ENCODE measurements at places on chromosomes 4 and X.

DNA sequence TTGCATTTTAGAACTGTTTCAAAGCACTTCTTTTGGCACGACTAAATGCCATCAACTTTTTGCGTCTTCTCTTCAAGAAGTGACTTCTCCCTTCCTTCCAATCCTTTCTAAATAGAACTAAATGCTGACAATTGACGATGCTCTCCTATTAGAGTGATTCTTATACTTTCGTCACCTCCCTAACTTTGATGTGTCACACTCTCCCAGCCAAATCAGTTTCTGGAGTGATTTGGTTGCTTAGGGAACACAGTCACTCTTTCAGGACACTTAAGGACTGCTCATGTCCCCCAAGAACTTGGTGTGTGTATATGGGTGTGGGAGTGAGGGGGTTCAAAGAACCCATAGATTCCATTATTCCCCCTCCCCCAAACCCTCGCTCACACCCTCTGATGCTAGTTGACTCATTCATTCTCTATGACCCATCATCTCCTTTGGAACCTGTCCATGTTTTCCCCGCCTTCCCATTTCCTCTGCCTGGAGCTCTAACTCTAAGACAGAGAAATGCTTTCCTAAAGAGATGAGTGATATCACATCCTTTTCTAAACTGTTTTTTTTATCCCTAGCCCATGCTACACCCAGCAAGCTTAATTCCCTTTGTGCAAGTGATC lies 26.8 kb upstream of the AREG start:
- no peak for DNase-seq

- no peak for DNase-seq
These were observed 78.6 kb downstream of the CLCN5 start for GRCh38 chrX:50000937-50001542.

- DNase-seq: no peak
These were observed 267.0 kb upstream of the KLF3 start for GRCh38 chr4:38396845-38397547.

DNA sequence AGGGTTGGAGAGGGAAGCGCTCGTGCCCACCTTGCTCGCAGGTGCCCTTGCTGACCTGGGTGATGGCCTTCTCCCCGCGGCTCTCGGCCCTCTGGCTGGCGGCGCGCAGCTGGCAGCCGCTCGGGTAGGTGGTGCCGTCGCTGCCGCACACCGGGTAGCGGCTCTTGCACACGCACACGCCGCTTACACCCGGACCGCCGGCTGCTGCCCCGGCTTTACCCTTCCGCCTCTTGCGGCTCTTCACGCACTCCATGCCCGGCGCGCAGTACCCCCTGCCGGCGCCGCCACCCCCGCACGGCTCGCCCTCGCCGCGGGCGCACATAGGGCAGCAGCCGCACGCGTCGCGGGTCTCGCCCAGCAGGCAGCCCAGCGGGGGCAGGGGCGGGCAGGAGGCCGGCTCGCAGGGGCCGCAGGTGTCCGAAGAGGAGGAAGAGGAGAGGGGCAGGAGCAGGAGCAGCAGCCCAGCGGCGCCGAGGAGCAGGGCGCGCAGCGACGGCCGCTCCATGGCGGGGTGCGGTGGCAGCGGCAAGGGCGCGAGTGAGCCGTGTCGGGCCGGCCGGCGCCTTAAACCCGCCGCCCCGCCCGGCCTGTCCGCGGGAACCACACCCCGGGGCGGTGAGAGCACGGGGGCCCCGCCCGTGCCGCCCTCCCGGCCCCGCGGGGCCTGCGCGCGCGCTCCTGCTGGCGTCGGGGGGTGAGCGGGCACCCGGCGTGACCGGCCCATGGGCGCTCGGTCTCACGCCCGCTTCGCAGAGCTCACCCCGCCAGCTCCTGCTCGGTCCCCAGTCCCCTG lies at the start of gene IGFBP7:
TSS of gene IGFBP7 (minus strand) at position 539 of the 793 bp plus-strand sequence. CDS start at position 505, 34 bp downstream.
- no peak for DNase-seq

GRCh38 chr4:174358410-174358809 lies 74.7 kb downstream of the CEP44 start:
- no peak for DNase-seq

DNA sequence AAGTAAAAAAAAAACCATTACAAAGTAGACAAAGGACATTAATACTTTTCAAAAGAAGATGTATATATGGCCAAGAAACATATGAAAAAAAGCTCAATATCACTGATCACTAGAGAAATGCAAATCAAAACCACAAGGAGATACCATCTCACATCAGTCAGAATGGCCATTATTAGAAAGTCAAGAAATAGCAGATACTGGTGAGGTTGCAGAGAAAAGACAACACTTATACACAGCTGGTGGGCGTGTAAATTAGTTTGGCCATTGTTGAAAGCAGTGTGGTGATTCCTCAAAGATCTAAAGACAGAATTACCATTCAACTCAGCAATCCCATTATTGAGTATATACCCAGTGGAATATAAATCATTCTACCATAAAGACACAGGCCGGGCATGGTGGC lies 39.3 kb downstream of the TASL start:
- DNase-seq: no peak

GRCh38 chr4:154435895-154436294 lies 55.7 kb downstream of the DCHS2 start:
- no peak for DNase-seq

DNA sequence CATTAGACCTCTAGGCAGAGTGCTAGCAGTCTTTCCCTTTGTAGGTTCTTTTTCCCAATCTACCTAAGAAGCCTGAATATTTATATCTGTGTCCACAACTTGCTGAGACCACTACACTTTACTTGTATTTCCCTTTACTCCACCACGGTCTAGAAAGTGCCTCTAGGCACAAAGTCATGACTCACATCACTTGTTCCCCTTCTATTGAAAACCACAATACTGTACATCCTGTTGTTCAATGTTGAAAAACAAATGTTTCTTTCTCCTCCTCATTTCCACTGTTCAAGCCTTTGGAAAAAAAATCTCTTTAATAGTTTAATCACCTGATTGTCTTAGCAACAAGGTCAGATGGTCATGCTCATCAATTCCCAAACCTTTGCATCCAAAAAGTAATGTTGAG lies 326.7 kb downstream of the GUCY2F start:
- no peak for DNase-seq

DNA sequence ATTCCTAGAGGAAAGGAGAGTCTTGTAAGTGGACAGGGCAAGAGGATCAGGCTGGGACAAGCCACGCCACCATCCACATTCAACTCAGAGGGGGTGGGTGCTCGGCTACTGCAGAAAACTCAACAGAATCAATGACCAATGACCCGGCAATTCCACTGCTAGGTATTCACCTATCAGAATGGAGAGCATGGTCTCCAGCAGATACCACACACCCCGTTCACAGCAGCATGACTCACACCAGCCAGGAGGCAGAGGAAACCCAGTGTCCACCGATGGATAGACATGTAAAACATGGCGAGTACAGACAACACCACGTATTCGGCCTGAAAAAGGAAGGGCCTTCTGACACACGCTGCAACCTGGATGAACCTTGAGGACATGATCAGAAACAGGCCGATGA lies 175.9 kb downstream of the AFAP1 start:
- DNase-seq: no peak

DNA sequence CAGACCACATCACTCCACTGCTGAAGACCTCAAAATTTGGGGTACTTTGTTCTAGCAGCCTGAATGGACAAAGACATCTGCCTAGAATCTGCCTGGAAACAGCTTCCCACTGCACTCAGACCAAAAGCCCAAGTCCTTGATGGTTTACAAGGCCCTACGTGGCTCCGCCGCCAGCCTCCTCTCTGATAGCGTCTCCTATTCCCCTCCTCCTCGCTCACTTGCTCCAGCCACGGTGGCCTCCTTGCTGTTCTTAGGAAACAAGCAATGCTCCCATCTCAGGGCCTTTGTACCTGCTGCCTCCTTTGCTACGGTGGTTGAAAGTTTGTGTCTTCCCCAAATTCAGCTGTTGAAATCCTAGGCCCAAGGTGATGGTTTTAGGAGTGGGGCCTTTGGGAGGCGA lies 34.7 kb upstream of the SORCS2 start:
- DNase-seq: no peak

DNA sequence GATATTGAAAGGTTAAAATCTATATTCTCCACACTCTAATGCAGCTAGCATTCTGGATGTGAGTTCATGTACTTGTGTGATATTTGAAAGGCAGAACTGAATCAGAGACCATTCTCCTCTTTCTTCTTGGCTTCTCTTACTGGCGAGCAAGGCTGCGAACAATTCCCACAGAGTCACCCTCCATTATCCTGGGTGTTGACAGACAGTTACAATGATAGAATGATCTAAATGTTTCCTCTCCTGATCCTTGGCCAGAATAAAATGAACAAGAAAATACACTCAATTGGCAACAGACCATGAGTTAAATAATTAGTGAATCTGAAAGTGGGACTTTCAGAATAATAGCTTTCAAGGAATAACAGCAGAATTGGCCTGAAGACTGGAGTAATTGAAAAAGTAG lies 342.8 kb downstream of the RAPGEF2 start:
- no peak for DNase-seq

GRCh38 chr4:83192634-83193033 lies 78.1 kb upstream of the PLAC8 start:
- DNase-seq: no peak

- DNase-seq: no peak
These were observed 1588.4 kb downstream of the STIM2 start for GRCh38 chr4:28449085-28449484.

- DNase-seq: peak; percentile 13
These were observed 24.9 kb upstream of the CXXC4 start for GRCh38 chr4:104519588-104519987.

DNA sequence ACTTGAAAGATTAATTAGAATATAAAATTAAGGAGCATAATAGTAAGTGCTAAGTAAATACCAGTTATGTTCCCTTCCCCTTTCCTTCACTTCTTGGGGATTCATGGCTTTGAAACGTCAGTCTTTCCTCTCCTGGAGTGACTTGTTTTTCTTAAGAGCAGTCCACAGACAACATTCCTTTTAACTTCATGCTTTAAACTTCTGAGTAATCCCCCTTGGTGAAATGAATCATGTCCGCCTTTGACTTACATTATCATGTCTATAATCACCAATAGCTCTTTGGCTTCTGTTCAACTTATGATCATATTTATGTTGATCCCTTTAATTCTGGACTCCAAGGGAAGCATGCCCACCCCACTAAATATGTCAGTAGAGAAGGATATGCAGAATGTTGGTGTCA lies 1012.1 kb upstream of the SLIT2 start:
- DNase-seq: no peak

GRCh38 chr4:165668694-165669093 lies 204.3 kb upstream of the TLL1 start:
- no peak for DNase-seq

DNA sequence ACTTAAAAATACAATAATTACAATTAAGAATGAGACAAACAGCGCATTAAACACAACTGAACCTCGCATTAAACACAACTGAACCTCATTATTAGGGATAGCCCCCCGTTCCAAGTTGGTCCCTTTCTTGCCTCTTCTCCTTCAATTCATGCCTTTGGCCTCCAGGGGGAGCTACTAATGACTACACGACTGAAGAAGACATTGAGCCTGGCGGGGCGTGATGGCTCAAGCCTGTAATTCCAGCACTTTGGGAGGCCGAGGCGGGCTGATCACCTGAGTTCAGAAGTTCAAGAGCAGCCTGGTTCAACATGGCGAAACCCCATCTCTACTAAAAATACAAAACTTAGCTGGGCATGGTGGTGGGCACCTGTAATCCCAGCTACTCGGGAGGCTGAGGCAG lies 56.4 kb upstream of the NWD2 start:
- DNase-seq: no peak

- DNase-seq: no peak
These were observed 35.9 kb upstream of the PAPSS1 start for GRCh38 chr4:107755841-107756356.

GRCh38 chr4:105147016-105147552 lies 408 bp downstream of the TET2 start:
- no peak for DNase-seq

- DNase-seq: no peak
These were observed 645.5 kb downstream of the ANKRD50 start for GRCh38 chr4:124067046-124067445.

DNA sequence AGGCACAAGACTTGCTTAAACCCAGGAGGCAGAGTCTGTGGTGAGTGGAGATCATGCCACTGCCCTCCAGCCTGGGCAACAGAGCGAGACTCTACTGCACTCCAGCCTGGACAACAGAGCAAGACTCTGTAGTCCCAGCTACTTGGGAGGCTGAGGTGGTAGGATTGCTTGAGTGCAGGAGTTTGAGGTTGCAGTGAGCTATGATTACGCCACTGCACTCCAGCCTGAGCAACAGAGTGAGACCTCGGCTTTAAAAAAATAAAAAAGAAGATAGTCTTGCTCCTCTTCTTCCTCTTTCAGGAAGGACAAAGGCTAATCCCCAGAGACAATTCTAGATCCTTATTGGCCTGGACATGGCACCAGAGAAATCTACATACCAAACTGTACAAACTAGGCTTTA lies 5.7 kb upstream of the PPEF2 start:
- no peak for DNase-seq

- no peak for DNase-seq
These were observed 108.8 kb upstream of the SORBS2 start for GRCh38 chr4:185920691-185921260.

DNA sequence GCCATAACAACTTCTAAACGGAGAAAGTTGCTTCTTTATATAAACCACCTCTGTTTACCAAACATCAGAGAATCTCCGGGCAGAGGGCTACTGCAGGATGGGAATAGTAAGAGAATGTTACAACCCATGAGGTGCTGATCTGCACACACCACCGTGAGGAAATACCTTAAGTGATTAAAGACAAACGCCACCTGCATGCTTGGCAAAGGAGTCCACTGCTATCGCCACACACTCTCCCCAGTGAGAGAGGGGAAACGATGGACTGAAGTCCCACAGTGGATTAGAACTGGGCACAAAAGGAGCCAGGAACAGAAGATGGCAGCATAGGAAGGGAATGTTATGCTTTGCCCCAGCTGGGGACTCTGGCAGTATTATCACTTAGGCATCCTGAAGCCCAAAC lies 15.6 kb downstream of the MAML3 start:
- no peak for DNase-seq

DNA sequence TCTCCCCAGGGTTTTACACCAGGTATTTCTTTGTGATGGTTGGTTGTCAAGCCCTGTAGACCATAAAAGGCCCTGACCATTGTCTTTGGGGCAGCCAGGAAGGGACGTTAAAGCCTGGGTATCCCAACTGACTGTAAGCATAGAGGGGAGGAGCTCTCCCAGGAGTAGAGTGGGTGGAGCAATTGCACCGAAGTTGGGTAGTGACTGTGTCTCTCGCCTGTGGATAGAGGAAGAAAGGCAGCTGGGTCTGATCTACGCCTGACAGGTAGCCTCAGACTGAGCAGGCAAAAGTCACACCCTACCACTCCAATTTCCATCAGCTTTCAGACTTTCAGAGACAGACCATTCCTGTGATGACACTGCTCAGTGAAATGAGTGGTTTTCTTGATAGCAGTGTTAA lies 123.3 kb downstream of the KLHL8 start:
- no peak for DNase-seq

DNA sequence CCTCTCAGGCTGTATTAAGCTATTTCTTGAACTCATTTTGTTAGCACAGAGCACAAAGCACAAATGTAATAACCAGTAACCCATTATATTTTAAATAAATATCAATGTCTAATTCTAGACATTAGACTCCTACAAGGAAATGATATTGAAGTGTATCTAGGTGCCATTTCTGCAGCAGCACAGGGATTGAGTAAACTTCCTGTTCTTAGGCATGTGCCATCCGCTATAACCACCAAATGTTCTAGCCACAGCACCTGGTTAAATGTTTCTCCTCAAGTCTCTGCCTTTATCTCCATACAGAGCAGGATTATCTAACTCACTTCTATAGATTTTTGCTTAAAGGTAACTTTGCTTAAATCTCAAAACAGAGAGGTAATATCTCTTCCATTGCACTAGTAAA lies 51.4 kb downstream of the SGMS2 start:
- no peak for DNase-seq

All from GM12864 (cell line).